Activated T-cell treated with anti-CD3 and anti-CD28 coated beads for 1 hour (primary cell): ENCODE measurements at places on chromosomes 4 and X.

DNA sequence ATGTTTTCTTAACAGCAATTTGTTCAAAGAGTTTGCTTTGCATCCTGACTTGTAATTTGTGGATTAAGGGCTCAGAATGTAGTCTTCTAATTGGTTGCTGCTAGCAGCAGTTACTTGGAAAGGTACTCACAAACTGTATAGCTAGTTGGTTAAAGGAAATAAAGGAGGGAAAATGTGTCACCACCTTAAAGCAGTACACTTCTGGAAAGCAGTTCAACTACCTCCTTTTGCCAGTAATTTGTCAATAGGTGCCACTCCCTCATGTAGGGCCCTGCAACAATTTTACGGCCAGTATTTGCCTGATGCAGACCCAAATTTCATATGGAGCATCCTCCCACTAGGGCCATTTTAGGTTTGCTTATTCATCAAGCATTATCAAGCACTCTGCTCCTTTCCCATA lies 20.8 kb downstream of the AMOT start:
- no peak for DNase-seq

DNA sequence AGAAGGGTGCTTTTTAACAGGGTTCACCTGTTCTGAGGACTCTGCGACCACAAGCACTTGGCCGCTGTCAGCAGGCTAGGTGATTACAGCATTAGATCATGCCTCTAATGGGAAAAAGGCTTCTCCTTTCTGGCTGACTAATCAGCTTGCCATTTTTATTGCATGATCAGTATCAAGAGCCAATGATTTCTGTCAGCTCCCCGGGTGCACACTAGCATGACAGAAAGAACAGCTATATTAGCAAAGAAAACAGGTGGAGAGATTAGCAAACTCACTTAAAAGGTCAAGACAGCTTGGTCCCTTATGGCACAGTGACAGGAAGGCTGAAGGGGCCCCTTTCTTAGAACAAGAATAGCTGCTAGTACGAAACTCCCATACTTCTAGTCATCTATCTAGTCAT lies 170.0 kb downstream of the SMIM20 start:
- no peak for DNase-seq

- no peak for DNase-seq
These were observed 17.7 kb downstream of the HELT start for GRCh38 chr4:185036019-185036418.

- no peak for DNase-seq
These were observed 115.6 kb downstream of the FHIP1A start for GRCh38 chr4:151524610-151525009.

GRCh38 chr4:156792462-156793085 lies 179.0 kb downstream of the PDGFC start:
- no peak for DNase-seq

- no peak for DNase-seq
These were observed 13.3 kb upstream of the AASDH start for GRCh38 chr4:56400560-56400959.

- no peak for DNase-seq
These were observed 24.9 kb upstream of the ETNPPL start for GRCh38 chr4:108787724-108788123.

DNA sequence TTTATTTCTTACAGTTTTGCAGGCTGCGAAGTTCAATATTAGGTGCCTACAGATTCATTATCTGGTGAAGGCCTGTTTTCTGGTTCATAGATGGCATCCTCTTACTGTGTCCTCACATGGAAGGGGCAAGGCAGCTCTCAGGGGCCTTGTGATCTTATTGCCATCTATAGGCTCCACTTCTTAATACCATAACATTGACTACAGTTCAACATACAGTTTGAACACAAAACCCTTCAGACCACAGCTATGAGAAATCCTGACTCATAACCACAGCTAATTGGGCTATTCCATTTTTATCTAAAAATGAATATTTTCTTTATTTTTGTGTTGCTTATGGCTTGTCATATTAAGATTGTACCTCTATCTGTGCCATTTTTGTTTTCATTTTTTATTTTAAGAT lies 72.3 kb downstream of the STAG2 start:
- DNase-seq, result no peak

- DNase-seq, result no peak
These were observed 9.4 kb downstream of the TMEM271 start for GRCh38 chr4:566508-567295.

DNA sequence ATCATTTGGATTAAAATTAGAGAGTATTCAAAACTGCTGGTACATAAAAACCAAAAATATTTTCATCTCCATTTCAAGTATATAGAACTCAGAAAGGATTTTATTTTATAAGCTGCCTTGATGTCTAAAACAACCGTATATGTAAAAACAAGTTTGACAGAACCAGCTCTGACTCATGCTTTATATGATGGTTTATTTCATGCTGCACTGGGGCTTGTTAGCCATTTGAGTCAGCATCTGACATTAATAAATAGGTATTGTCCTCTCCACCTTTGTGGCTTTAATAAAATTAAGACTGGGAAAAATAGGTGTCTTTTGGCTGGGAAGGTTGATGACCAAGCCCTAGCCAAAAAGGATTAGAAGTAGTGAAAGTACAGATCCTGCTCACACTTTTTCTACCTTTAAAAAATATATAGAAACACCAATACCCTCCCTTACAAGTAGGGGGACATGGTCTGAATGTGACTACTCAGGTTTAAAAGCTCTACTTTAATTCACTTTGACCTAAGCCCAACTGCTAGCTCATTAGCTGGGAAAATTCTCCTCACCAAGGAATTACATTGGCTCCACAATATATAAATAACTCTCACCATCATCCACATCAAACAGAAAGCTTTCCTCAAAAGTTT lies 228.1 kb downstream of the ADAMTS3 start:
- DNase-seq, result no peak

DNA sequence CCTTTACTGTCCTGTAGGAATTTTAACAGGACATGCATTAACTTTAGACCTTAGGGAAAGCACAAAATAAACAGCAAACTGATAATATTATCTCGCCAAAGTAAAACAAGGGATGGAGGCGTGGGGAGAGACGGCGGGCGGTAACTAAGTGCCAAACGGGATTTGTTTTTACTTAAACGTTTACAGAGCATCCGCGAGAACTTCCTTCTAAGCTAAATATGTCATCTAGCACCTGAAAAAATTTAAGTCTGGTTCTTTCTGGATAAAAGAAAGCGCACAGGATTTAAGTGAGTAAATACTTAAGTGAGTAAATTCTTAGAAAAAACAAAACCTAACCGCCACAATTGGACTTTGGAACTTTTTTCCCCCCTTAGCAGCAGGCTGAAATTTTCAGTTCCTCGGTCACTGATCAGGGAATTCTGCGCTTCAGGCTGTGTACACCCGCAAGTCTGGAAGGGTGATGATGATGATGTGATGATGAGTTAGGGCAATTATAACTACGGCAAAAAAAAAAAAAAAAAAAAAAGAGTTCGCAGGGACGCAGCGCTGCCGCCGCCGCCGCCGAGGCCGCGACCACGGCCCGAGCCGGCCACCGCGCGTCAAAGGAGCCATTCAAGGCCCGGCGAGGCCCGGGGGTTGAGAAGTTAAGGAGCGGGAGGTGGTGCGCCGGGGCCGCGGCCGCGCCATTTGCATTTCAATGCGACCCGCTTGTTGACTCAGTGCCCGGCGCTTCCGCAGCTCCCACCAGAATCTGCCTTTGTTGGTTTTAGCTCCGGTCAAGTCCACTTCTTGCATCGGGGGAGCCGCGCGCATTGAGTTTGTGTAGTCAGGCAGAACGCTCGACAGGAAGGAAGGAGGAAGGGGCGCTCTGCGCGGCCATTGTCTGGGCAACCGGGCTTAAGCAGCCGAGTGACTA lies 108.8 kb downstream of the SPRY1 start:
- no peak for DNase-seq
